Naive thymus-derived CD8-positive, alpha-beta T cell (primary cell): ENCODE measurements at places on chromosomes 13 and 19. TPM values are rescaled to one million over a fixed set of nuclear protein-coding genes. Genes with fewer than 3 reads are reported as not detected.

- no peak for DNase-seq
These were observed 6.5 kb upstream of the MFSD12 start for GRCh38 chr19:3563709-3564524.

GRCh38 chr19:29843180-29844051 lies 31.6 kb downstream of the CCNE1 start:
- no peak for DNase-seq

DNA sequence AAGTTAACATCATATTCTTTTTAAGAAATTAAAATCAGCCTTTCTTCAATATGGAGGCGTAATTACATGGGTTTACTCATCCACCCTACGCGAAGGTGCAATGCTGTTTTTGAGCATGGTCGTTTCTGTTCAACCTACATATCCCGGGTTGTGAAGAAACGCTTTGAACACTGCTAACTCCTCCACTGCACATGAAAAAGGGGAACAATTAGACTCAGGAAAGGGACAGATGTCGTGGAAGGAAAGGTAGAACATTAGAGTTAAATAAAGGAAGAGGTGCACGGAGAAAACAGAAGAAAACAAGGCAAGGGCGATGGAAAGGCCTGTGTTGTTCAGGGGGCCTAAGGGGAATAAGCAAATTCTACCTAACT lies 4.1 kb downstream of the ZIC5 start:
- no peak for DNase-seq

- DNase-seq = no peak
These were observed 62.4 kb downstream of the MPHOSPH8 start for GRCh38 chr13:19695829-19696228.

CYP2A7 gene
- total RNA-seq = not detected

PTH2 gene
- total RNA-seq = not detected

ZNF837 gene
- total RNA-seq = 5.8 TPM
